ENCODE measurements at places on chromosomes 4 and X.
A peak's percentile ranks its signal among the peaks of the same experiment; 100 is the strongest.

DNA sequence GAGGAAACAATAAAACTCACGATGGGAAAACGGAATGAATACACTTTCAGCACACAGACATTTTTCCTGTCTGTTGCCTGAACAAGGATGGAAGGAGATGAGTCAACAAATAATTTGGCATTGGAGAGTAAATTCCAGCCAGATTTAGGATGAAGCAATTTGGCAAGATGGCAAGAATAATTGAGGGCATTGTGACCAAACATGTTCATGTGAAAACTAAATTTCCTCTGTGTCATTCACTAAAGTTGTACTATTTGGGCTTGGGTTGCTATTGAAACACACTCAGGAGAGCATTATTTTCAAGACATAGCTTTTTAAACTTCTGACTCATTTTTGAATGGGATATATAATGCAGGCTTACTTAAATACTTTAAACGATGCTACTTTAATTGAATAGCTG lies 1614.4 kb downstream of the PCDH19 start:
- no peak overlapping the region for H3K4me3 ChIP-seq
- H3K27me3 ChIP-seq: no peaks in the 10 kb centered on the region
- no peak for DNase-seq
- H3K4me1 ChIP-seq: no peaks in the 10 kb centered on the region

GRCh38 chr4:146369446-146369845 lies 152.3 kb downstream of the SLC10A7 start:
- no peaks in the 10 kb centered on the region for H3K27me3 ChIP-seq
- no peaks in the 10 kb centered on the region for H3K36me3 ChIP-seq
- no peak overlapping the region for H3K27ac ChIP-seq
- H3K4me3 ChIP-seq: no peak overlapping the region
- H3K4me1 ChIP-seq: peaks cover 17% of the 10 kb centered on the region

DNA sequence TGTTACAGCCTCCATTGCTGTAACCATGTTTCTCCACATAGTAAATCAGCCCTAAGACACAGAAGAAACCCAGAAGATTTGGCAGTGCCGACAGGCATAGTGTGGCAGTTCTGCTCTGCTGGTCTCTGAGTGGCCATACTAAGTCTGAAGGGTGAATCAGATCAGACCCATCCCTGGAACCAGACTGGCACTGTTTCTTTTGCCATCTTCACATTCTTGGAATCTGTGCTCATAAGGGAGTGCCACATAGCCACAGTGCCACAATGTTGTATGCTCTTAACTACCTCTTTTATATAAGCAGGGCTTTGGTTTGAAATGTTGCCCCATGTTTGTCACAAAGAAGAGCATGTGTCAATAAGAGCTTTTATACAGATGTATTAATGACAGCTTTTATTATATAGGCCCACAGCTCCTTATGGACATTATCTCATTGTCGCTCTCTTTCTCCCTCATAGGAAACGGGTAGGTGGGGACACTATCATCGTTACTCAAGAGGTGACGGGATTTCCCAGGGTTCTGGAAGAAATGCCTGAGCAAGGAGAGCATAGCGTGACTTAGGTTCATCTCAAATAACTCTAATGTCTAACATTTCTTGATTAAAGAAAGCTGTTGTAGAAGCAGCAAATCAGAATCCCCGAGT lies 128.2 kb downstream of the CBR4 start:
- H3K4me3 ChIP-seq: no peak overlapping the region
- no peak for DNase-seq
- no peak overlapping the region for H3K27ac ChIP-seq
- H3K36me3 ChIP-seq: no peaks in the 10 kb centered on the region
- peaks cover 10% of the 10 kb centered on the region for H3K27me3 ChIP-seq

DNA sequence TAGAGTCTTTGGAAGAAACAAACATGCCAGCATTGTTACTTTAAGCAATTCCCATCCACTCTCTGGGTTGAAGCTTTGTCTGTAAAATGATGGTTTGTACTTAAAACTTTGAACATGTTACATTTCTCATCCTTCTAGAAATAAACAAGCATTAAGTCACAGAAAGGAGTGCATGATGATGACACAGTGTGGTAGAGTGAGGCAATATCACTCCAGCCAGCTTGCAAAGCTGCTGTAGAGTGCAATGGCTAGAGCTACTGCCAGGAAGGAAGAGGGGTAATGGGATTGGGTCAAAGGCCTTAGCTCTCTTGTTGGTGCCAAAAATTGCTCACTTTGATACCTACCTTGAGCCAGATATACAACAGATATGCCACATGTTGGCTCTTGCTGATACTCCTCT lies 12.3 kb upstream of the ENOX2 start:
- no peaks in the 10 kb centered on the region for H3K36me3 ChIP-seq
- no peak for DNase-seq
- H3K4me3 ChIP-seq: no peak overlapping the region
- H3K27me3 ChIP-seq: no peaks in the 10 kb centered on the region
- no peak overlapping the region for H3K27ac ChIP-seq

DNA sequence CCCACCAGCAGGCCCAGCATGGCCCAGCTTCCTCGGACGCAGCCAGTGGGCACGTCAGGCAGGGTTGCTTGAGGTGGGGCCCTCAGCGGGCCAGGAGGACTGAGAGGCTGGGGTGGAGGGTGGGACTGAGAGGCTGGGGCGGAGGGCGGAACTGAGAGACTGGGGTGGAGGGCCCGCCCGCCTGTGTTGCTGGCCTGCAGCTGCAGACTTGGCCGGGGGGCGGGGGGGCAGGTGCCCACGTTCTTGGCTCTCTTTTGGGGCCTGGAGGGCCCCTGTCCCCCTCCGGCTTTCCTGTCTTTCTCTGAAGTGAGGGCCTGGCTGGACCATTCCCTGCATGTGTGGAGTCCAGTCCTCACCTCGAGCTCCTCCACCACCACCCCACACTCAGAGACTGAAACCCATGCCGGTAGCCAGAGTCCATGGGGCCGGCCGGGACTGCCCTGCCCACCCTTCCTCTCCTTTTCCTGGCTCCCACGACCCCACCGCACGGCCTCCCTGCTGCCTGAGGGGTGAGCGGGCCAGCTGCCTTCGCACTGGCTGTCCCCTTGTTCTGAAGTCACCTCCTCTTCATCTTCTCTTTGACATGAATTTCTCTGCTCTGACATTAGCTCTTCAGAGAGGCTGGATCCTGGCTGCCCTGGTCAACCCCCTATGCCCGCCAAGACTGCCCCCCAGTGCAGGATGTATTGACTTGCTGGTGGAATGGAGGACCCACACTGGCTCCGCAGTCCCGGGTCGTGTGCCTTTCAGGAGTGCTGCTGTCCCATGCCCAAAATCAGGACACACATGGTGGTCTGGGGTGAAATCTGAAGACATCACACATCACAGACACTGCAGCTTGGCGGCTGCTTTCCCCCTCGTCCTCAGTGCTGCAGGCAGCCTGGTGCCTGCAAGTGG lies 10.1 kb upstream of the NKX1-1 start:
- H3K36me3 ChIP-seq: no peaks in the 10 kb centered on the region
- no peaks in the 10 kb centered on the region for H3K4me1 ChIP-seq
- no peak overlapping the region for H3K27ac ChIP-seq
- DNase-seq: peak; percentile 48
- H3K27me3 ChIP-seq: peaks cover 39% of the 10 kb centered on the region

GRCh38 chr4:167930166-167930565 lies 162.2 kb upstream of the ANXA10 start:
- H3K4me1 ChIP-seq: no peaks in the 10 kb centered on the region
- H3K36me3 ChIP-seq: no peaks in the 10 kb centered on the region
- no peaks in the 10 kb centered on the region for H3K27me3 ChIP-seq
- no peak overlapping the region for H3K27ac ChIP-seq
- no peak for DNase-seq

DNA sequence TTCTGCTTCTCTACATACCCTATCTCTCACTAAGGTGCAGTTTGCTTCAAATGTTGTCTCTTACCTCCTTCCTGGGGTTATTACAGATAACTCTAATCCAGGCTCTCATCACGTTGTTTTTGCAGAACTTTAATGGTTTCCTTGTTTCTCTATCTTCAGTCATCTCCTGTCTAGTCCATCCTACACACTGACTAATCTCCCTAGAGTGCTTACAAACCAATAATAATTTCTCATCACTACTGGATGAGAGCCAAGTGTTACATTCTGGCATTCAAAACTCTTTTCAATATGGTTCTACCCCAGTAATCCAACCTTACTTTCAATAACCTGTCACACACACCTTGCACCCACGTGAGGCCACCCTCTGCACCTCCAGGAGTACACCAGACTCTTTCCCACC lies 86.1 kb downstream of the SYNPO2 start:
- no peak for DNase-seq
- no peak overlapping the region for H3K4me3 ChIP-seq
- H3K36me3 ChIP-seq: no peaks in the 10 kb centered on the region
- H3K27ac ChIP-seq: no peak overlapping the region
- H3K27me3 ChIP-seq: no peaks in the 10 kb centered on the region
- H3K4me1 ChIP-seq: no peaks in the 10 kb centered on the region

DNA sequence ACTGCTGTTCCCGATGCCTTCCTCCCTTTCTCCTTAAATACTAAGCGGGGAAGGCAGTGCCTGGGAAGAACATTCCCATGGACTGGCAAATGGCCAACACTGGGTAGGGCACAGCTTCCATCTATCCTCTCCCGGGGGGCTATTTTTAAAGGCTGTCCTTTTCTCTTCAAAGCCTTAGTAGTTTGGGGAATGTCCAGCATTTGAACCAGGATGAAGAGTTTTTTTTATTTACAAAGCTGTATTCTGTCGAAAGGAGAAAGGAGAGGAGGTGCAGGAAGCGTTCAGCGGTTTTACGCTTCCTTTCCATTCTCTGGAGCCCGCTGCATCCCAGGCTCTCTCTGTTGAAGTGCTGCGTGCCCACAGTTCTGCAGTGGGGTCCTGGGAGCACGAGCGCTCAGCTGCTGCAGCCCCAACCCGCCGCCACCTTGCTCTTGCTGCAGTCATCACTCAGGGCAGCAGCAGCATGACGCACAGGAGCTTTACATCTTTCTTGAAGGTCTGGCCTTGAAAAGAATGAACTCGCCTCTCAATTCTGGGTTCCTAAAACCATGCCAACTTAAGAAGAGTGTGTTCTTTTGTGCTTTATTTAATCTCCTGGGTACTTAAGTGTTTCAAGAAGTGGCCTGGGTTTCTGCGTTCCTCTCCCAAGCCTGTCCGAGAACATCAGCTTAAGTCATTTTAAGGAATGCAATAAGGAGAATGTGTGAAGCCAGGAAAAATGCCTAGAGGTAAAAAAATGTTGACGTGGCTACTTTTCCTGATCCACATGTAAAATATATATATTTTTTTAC lies 427.2 kb downstream of the MAPK10 start:
- H3K4me1 ChIP-seq: peaks cover 18% of the 10 kb centered on the region
- H3K27ac ChIP-seq: peak overlapping the region; percentile 39
- no peaks in the 10 kb centered on the region for H3K36me3 ChIP-seq
- H3K4me3 ChIP-seq: no peak overlapping the region
- DNase-seq: no peak
- no peaks in the 10 kb centered on the region for H3K27me3 ChIP-seq

GRCh38 chr4:55568905-55569504 lies 22.3 kb upstream of the CLOCK start:
- H3K4me3 ChIP-seq: no peak overlapping the region
- H3K27ac ChIP-seq: no peak overlapping the region
- DNase-seq: no peak
- H3K27me3 ChIP-seq: no peaks in the 10 kb centered on the region

GRCh38 chrX:17632942-17633341 lies 104.4 kb upstream of the SCML1 start:
- H3K36me3 ChIP-seq: no peaks in the 10 kb centered on the region
- H3K27ac ChIP-seq: no peak overlapping the region
- H3K27me3 ChIP-seq: no peaks in the 10 kb centered on the region
- H3K4me3 ChIP-seq: no peak overlapping the region
- no peaks in the 10 kb centered on the region for H3K4me1 ChIP-seq

DNA sequence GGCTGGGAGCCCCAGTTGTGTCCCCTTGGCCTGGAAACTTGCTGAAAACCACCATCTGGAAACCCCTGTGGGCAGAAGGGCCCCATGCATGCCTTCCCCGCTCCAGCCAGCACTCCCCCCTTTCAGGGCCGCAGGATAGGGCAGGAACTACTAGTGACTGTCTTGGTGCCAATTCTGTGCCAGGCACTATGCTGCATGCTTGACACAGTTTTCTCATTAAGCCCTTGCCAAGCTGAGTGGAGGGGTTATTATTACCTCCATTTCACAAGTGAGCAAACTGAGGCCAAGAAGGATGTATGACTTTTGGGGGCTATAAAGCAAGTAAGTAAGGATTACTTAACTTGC lies 73.6 kb upstream of the PJA1 start:
- H3K4me1 ChIP-seq: no peaks in the 10 kb centered on the region
- DNase-seq: no peak
- H3K4me3 ChIP-seq: no peak overlapping the region
- H3K27ac ChIP-seq: no peak overlapping the region
- no peaks in the 10 kb centered on the region for H3K36me3 ChIP-seq
- peaks cover 18% of the 10 kb centered on the region for H3K27me3 ChIP-seq

GRCh38 chr4:118033148-118034052 lies 886 bp upstream of the NDST3 start:
- H3K27ac ChIP-seq: no peak overlapping the region
- no peaks in the 10 kb centered on the region for H3K36me3 ChIP-seq
- peaks cover 68% of the 10 kb centered on the region for H3K27me3 ChIP-seq
- peak; percentile 83 for DNase-seq
- H3K4me1 ChIP-seq: peaks cover 2% of the 10 kb centered on the region

GRCh38 chr4:48851651-48852050 lies 20.8 kb downstream of the OCIAD1 start:
- no peak overlapping the region for H3K4me3 ChIP-seq
- no peak for DNase-seq
- no peaks in the 10 kb centered on the region for H3K4me1 ChIP-seq
- H3K36me3 ChIP-seq: peaks cover 98% of the 10 kb centered on the region
- H3K27me3 ChIP-seq: no peaks in the 10 kb centered on the region

Data from spleen (tissue), 13 donors.